Activated CD4-positive, alpha-beta T cell treated with anti-CD3 and anti-CD28 coated beads for 24 hours (primary cell): ENCODE measurements at places on chromosomes 6 and 20.

DNA sequence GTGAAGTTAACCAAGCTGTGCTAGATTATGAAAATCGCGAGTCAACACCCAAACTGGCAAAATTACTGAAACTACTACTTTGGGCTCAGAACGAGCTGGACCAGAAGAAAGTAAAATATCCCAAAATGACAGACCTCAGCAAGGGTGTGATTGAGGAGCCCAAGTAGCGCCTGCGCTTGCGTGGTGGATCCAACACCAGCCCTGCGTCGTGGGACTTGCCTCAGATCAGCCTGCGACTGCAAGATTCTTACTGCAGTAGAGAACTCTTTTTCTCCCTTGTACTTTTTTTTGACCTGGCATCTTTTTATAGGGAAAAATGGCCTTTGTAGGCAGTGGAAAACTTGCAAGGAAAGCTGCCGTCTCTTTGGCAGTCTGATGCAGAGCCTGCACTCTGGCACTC, 6.8 kb downstream of the GID8 start:
- DNase-seq: no peak

DNA sequence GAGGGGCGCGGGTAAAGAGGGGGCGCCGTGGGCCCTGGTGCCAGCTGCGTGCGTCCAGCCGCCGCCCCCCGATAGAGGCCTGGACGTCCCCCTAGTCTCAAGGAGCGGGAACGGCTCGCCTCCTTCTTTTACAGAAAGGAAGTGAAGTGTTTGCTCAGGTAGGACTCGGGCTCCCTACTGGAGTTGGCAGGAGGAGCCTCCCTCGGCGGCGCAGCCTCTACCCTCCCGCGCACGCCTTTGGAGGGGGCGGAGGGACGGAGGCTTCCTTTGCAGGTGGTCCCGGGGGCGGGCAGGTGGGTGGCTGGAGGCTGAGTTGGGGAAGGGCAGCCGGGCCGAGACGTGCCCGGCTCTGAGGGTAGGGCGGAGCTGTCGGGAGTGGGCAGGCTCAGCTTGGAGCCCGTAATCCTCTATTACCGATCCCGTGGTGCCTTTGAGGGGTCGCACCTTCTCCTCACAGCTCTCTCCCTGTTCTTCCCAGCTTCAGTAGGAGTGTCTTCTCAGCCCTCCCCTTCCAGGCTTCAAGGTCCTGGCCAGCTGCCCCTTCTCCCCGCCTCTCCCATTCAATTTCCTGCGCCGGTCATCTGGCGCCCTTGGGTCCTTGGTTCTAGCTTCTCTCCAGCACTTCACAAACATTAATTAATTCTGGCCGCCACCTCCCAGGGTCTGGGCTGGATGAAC, 728 bp downstream of the ITPR3 start:
- DNase-seq: no peak

GRCh38 chr6:111992851-111993250, 61.1 kb upstream of the CCN6 start:
- no peak for DNase-seq

- DNase-seq: no peak
Observed at GRCh38 chr6:9539231-9539755, 875.6 kb downstream of the TFAP2A start.

- DNase-seq: no peak
Observed at GRCh38 chr6:43967719-43968091, 159.5 kb downstream of the MRPL14 start.

- DNase-seq: no peak
Observed at GRCh38 chr6:21123507-21124436, 469.8 kb upstream of the SOX4 start.

DNA sequence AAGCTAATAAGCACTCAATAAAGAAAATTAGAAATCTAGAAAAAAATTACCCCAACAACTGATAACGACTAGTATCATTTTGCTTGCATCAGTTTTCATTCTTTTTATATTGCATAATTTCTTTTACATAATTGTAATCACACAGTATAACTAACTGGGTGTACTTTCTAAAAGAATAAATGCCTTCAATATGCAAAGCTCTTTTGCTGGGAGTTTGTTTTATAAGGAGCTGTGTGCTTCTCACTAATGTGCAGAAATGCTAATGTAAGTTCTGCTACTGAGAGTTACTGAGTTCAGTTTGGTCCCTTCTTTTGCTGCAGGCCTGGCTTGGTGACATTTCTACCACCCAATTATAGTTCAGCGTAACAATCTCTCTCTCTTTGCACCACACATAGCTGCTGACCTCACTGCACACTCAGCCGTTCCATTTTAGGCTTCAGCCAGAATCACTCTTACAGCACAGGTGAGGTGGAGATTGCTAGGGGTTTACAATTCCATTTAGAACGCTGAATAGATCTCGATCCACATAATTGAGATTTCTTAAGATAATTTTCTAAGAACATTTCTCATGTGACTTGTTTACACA, 20.9 kb upstream of the KLHL31 start:
- DNase-seq: no peak

- DNase-seq: no peak
Observed at GRCh38 chr6:125812394-125813292, 21.9 kb downstream of the NCOA7 start.

- DNase-seq: no peak
Observed at GRCh38 chr6:124223611-124224345, 420.1 kb downstream of the NKAIN2 start.
